ENCODE measurements at places on chromosomes 13 and 19. TPM values are rescaled to one million over a fixed set of nuclear protein-coding genes. Genes with fewer than 3 reads are reported as not detected.
A peak's percentile ranks its signal among the peaks of the same experiment; 100 is the strongest.

- DNase-seq, result peak; percentile 94
Measured at GRCh38 chr13:27375686-27376326, 48.6 kb upstream of the GTF3A start.

DNA sequence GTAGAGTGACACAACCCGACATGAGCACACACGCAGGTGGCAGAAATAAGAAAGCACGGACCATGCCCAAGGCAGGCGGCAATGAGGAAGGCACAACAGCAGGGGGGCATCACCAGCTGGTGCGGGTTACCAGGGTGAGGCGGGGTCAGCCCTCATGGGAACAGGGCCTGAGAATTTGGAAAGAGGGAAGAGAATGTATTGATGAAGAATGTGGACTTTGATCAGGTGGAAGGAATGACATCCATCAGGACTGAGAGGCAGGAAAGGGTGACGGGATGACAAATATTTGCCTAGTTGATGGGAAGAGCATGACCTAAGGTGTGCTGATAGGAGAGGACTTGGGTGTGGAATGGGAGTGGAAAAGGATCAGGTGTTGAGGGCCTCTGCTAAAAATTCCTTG lies 177.5 kb downstream of the ABCC4 start:
- DNase-seq, result no peak

DNA sequence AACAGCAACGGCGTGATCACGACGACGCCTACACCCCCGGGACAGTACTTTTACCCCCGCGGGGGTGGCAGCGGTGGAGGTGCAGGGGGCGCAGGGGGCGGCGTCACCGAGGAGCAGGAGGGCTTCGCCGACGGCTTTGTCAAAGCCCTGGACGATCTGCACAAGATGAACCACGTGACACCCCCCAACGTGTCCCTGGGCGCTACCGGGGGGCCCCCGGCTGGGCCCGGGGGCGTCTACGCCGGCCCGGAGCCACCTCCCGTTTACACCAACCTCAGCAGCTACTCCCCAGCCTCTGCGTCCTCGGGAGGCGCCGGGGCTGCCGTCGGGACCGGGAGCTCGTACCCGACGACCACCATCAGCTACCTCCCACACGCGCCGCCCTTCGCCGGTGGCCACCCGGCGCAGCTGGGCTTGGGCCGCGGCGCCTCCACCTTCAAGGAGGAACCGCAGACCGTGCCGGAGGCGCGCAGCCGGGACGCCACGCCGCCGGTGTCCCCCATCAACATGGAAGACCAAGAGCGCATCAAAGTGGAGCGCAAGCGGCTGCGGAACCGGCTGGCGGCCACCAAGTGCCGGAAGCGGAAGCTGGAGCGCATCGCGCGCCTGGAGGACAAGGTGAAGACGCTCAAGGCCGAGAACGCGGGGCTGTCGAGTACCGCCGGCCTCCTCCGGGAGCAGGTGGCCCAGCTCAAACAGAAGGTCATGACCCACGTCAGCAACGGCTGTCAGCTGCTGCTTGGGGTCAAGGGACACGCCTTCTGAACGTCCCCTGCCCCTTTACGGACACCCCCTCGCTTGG lies 966 bp downstream of the JUNB start:
- DNase-seq, result peak; percentile 84

GRCh38 chr19:41373993-41374392 lies 2.3 kb upstream of the TMEM91 start:
- DNase-seq, result no peak

DNA sequence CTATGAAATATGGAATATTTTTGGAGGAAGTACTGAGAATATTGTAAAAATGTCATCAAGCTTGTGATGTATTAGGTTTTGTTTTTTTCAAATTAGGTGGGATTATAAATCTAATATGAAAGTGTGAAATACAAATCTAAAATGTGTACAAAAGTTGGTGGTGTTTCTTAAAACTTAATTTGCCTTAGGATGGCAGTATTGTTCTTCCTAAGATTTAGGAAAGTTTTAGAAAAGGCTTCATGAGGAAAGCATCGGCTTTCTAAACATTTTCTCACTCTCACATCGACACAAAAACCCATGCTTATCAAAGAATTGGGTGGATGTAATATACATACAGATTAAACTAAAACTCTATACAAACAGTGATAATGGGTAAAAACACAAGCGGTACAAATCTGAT lies 972.0 kb upstream of the PCDH20 start:
- DNase-seq, result no peak

The ZNF793 gene
- total RNA-seq, result 13.3 TPM

GRCh38 chr13:48773531-48774275 lies 120.0 kb downstream of the CYSLTR2 start:
- DNase-seq, result no peak

DNA sequence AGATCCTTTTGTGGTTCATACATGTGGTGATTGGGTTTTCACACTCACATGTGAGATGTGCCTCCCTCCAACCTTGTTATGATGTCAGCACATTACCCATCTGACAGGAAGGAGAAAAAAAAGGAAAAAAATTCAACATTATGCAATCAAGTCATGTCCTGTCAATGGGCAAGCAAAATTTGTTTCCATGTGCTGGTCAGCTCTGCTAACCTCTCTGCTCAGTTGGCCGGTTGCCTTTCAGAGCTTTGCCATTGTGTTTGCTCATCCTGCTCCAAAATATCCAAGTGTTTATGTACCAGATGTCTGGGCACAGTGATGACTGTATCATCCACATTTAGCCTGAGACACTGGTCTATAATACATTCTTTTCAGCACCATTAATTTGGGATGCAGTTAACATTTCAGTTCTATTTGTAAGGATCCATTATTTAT lies 27.0 kb upstream of the METTL21C start:
- no peak for DNase-seq

- no peak for DNase-seq
Measured at GRCh38 chr19:8028951-8029491, 23.5 kb upstream of the CCL25 start.

The ZNF85 gene
- 23.1 TPM for total RNA-seq

DNA sequence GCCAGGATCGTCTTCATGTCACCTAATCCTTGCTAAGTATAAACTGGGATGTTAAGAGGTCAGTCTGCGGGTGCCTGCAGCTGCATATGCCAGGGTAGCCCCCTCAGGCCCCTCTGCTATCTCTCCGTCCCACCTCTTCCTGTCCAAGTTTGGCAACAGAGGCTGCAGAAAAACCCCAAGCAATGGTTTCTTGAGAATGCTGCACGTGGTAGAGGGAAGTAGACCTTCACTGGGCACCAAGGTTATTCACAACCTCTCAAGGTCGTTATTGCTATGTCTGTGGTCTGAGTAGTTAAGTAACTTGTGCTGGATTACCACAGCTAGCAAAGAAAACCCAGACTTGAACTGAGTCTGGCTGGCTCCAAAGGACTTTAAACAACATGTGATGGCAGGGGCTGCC lies 77.9 kb upstream of the XPO4 start:
- DNase-seq, result no peak

DNA sequence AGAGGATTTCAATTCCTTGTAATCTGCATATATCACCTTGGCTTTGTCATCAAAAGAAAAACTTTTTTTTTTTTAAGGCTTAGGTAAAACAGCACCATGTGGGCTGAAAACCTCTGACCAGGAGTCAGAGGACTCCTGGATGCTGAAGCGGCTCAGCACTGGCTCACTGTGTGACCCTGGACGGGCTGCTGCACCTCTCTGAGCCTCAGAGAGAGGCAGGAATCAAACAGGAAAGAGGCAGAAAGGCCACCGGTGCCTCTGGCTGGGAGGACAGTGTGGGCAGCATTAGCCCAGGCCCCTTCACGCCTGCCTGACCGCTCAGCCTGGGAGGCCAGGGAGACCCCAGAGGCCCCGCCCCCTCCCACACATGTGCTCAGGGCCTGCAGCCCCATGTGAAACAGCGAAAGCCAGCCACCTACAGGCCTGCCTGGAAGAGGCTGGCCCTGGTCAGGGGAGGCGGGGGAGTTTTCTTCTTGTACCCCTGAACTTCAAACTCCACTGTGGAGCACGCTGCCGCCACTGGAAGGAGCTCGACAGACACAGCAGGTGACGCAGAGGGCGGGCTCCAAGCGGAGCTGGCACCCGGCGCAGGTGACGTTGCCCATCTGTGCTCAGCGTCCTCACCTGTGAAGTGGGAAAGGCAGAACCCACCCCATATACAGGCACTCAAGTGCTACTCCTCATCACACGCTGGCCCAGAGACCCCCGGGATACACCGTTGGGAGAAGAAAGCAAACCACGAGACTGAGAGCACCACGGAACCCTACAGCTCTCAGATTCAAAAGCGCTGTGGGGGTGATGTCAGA lies 39.7 kb downstream of the MLLT1 start:
- no peak for DNase-seq

- DNase-seq, result no peak
Measured at GRCh38 chr13:102466610-102467190, 64.9 kb upstream of the FGF14 start.

DNA sequence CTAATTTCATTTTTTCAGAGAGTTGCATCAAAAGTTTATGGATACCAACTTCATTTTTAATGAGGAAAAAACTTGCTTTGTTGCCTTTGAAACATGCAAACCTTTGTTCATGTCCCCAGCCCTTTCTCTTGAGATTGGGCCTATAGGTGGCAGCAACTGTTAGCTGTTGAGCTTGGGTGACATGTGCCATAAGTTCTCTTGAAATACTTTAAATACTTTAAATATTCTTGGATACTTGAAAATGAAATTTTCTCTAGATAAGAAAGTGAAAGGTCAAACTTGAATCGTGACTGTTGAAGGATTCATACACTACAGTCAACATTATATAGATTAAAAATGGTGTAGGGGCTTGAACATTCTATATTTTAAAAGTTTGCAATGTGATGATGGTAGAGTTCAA lies 294.9 kb downstream of the NDFIP2 start:
- DNase-seq, result no peak

- no peak for DNase-seq
Measured at GRCh38 chr19:4088975-4089374, 22.3 kb upstream of the ZBTB7A start.

All from H1 (cell line).